Activated T-cell treated with anti-CD3 and anti-CD28 coated beads, Interleukin-2, amount 50 U/mL, for 72 hours (primary cell): ENCODE measurements at places on chromosomes 3 and 15.

GRCh38 chr3:45355351-45355750 is 33.0 kb upstream of the LARS2 start:
- no peak for DNase-seq

DNA sequence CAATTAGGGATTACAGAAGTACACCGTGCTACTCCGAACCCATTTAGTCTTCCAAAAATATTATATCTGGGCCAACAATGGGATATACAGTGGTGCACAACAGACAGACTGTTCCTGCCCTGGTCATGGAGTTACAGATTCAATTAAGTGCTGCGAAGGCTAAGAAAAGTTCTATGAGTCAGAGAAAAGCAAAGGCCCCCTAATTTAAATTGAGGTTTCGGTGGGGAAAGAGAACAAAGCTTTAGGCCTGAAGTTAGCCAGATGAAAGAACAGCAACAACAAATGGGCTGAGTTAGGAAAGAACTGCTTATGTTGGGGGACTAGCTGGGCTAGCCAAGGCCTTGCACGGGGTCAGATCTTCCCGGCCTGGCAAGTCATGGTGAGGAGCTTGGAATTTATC is 131.8 kb downstream of the MDFIC2 start:
- DNase-seq, result no peak

- DNase-seq, result no peak
These were observed 130.4 kb downstream of the SUCLG2 start for GRCh38 chr3:67524046-67524445.

DNA sequence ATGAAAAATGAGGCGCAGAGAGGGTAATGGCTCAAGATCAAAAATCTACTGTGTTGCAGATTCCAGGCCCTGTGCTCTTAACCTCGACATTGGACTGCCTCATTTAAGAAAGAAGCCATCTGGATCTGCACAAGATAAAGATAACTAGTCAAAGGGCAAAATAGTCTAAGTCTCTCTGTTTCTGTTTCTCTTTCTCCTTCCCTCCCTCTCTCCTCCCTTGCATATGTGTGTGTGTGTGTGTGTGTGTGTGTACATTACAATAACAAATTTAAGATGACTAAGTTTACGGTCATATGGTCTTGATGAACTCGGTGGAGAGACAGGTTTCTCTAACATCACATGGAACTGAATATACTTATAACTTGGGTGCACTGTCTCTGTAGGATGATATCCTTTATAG is 69.2 kb downstream of the MEIS2 start:
- DNase-seq, result no peak
